ENCODE measurements at places on chromosomes 5 and 9.

GRCh38 chr5:148855249-148856008 lies 29.0 kb downstream of the ADRB2 start:
- DNase-seq = no peak

DNA sequence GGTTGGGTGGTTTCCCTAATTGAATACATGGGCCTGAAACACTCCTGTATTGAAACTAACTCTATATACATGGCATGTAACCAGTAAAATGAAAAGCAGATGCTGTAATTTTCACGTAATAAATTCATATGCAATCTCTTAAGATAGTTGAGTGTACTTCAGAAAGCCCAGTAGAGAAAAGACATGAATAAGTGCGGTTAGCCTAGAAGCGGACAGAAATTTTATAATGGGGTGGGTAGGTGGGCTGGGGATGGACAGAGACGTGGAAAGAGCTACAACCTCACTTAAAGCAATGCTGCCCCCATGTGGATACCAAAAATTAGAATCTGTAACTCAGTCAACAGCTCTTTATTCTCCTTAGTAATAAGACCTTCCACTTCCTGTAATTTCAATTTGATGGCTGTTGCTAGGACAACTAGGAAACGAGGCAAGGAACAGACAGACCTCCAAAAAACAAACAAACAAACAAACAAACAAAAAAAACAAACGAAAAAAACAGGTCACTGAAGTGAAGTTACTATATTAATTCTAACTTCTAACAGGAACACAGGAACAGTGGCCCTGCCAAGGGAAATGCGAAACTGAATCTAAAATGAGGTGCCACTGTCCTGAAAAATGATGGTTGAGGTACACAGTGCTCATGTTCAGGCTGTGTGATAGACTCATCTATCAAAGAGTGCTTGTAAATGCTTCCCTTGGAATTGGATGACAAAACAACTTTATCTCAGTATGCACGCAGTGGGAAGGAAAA lies 103.4 kb upstream of the GNA14 start:
- peak; percentile 8 for DNase-seq

GRCh38 chr9:96559339-96559943 lies 60.2 kb downstream of the CDC14B start:
- DNase-seq = no peak

DNA sequence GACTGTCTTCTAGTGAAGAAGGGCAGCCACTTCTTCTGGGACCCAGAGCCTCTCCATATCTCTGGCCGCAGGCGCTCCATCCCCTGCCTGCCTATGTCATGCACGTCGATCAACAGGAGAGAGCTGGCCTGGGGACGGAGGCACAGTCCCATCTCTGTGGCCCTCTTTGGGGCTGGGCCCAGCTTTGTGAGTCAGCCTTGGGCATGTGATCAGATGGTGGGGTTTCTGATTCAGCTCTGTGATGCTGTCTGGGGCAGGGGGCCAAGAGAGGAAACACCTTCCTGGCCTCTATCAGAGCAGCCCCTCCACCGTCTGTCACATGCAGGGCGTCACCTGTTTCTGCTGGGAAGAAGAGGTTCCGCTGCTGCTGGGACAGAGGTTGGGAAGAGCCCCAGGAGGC lies 72.6 kb downstream of the MVB12B start:
- DNase-seq = no peak

DNA sequence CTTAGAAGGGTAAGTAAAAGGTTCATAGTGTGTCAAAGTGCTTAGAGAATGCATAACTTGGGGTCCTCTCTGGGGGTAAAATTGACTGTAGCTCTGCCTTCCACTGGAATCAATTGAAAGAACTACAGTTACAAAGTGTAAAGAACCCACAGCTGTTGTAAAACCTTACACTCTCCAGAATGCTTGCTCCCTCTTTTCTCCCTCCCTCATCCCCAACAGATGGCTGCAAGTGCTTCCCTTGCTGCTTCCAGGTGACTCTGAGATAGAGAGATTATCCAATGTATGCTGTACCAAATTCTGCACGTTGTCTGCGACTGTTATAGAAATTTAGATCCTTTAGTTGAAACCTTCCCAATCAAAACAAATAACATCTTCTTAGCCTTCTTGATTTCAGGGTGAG lies 126.0 kb downstream of the STK32A start:
- no peak for DNase-seq

GRCh38 chr9:106277966-106278365 lies 583.6 kb downstream of the TMEM38B start:
- no peak for DNase-seq

DNA sequence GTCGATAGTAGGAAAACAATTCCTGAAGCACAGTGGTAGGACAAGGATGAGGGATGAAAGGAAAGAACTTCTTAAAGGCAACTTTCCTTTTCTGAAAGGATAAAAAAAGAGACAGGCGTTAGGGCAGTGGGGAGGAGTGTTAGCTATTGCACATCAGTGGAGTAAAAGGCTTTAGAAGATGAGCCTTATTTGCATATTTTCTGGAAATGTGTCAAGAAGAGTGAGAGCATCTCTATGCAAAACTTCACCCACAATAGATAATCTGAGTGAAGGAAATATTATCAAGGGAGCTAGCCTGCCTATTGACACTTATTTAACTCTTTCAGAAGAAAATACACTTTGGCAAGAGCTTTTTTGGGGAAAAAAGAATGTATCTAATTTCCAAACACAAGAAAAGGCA lies 151.6 kb downstream of the MACIR start:
- no peak for DNase-seq

DNA sequence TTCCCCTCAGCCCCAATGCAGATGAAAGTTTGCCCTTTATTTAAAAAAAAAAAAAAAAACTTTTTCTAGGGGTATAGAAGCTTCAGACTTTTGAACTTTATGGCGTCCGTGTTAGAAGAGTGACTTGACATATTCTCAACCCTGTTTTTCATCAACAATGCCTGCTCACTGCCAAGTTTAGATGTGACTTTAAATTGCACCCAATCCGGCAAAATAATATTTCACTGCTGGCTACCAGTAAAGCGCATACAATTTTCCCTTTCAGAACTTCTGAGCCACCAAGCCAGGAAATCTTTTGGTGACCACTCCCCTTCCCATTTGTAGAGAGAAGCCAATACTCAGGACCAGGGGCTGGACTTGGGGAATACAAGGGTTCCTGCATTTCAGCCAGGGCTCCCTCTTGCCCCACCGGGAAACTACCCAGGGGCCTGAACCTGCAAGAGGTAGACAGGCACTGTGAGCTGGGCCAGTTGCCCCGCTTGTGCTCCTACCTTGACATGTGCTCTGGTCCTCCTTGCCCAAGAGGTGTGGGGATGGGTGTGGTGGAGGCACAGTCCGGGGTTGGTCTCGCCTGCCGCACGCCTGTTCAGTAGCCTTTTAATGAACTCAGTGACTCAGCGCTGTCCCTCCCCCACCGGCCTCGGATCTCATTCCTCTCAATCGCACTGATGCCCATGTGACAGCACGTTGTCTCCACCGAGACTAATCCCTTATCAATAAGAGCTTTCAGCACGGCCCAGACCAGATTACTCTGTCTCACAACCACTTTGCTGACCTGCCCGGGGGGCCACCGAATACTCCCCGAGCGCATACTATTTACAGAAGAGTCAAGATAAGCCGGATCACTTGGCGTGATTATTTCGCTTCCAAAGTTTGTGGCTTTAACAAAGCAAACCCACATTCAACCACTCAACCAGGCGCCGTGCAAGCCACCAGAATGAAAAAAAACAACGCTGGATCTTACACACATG lies 226.4 kb downstream of the DCP2 start:
- no peak for DNase-seq
